Mesothelial cell of epicardium (in vitro differentiated cells): ENCODE measurements at places on chromosomes 4 and X. TPM values are rescaled to one million over a fixed set of nuclear protein-coding genes. Genes with fewer than 3 reads are reported as not detected.

DNA sequence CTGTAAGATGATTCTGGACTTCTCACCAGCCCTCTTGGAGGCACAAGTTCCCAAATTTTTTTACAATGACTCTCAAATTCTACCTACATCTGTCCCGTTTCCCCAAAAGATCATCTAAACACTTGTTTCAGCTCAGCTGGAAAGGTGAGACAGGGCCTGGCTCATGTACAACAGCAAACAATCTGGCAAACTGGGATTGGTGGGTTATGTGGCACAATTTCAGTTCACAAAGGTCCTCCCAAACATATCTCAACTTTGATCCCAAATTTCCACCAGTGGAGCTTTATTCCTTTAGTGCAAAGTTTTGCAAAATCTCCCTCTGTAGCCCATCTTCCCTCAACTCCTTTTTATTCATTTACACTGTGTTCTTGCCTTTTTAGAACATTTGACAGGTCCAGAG is 207.1 kb downstream of the ENOX2 start:
- no peak overlapping the region for H3K4me3 ChIP-seq
- H3K27me3 ChIP-seq = no peaks in the 10 kb centered on the region
- H3K27ac ChIP-seq = no peak overlapping the region
- H3K36me3 ChIP-seq = no peaks in the 10 kb centered on the region

DNA sequence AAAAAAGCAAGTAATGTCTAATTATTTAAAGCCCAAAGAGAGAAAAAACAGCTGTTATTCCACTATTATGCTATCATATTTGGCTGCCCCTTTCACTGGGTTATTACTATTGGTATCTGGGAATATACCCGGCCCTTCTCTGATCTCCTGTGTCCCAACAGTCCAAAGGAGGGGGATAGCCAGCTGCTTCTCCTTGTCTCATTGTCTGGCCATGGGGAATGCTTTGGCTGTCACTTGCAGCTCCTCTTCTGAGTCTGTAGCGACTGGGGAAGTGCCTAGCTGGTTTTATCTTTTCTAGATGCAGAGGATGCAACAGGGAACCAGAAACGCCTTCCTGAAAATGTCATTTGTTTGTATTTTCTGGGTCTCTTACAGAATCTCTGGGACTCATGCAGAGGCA is 33.9 kb downstream of the MGARP start:
- H3K4me3 ChIP-seq = no peak overlapping the region
- H3K4me1 ChIP-seq = no peaks in the 10 kb centered on the region
- no peaks in the 10 kb centered on the region for H3K27me3 ChIP-seq
- peaks cover 1% of the 10 kb centered on the region for H3K36me3 ChIP-seq
- H3K27ac ChIP-seq = no peak overlapping the region

- H3K36me3 ChIP-seq = no peaks in the 10 kb centered on the region
- peak overlapping the region; percentile 32 for H3K27ac ChIP-seq
- DNase-seq = no peak
These were observed 5.1 kb upstream of the CXCL10 start for GRCh38 chr4:76028350-76028765.

DNA sequence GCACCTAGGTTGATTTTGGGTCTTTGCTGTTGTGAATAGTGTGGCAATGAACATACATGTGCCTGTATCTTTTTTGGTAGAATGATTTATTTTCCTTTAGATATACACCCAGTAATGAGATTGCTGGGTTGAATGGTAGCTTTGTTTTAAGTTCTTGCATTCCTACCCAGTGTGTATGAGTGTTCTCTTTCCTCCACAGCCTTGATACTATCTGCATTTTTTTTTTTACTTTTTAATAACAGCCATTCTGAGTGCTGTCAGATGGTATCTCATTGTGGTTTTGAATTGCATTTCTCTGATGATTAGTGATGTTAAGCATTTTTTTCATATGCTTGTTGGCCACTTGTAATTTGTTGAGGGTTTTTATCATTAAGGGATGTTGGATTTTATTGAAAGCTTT is 351.8 kb upstream of the GNPDA2 start:
- no peaks in the 10 kb centered on the region for H3K36me3 ChIP-seq
- no peaks in the 10 kb centered on the region for H3K4me1 ChIP-seq
- no peak overlapping the region for H3K4me3 ChIP-seq

- H3K27me3 ChIP-seq = peaks cover 18% of the 10 kb centered on the region
- no peak for DNase-seq
- no peaks in the 10 kb centered on the region for H3K36me3 ChIP-seq
- no peaks in the 10 kb centered on the region for H3K4me1 ChIP-seq
- no peak overlapping the region for H3K27ac ChIP-seq
These were observed 14.8 kb upstream of the PPARGC1A start for GRCh38 chr4:23904639-23905071.

The PRDM5 gene
- total RNA-seq = 23.6 to 30.2 TPM (median 29.1 TPM) in 3 replicates

The DGAT2L6 gene
- total RNA-seq = not detected in 3 replicates
